Activated CD4-positive, alpha-beta T cell treated with anti-CD3 and anti-CD28 coated beads for 48 hours (primary cell): ENCODE measurements at places on chromosomes 12 and 14.

- no peak for DNase-seq
Measured at GRCh38 chr12:75577812-75578211, 66.4 kb upstream of the KRR1 start.

- DNase-seq = no peak
Measured at GRCh38 chr12:55642267-55642666, 5.6 kb downstream of the OR10P1 start.

DNA sequence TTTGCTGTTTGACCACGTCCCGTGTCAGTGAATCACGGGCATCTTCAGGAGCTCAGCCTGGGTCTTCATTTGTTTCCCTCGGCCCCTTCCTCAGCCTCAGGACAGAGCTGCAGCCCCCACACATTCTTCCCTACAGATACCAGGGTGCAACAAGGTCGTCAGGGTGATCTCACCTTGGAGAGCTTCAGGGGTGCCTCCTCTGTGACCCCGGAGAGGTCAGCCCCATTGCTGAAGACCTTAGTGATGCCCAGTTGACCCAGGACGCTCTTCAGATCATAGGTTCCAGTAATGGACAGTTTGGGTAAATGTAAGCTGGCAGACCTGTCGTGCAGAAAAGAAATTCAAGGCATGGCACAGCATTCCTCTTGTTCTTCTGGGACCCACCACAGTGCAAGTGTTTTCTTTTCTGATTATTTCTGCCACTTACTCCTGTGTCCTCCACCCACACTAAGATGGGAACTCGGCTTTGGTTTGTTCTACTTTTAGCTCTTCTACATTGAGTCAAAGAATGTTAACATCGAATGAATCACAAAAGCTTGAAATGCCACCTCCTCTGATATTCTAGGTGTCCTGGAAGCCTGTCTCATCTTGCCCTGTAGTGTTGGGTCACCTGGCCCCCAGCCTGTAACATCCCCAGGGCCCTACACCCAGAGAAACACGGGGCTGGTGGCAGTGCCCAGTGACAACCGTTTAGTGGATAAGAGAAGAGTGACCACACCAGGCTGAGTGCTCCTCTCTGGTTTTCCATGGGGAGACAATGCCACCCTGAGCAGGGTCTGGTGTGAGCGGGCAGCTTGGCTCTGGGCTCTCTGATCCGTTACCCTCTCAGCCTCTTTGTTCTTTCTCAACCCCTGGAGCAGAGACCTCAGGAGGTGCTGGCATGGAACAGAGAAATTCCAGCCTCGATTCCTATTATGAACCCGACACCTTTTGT lies 8.8 kb downstream of the SERPINA1 start:
- DNase-seq = no peak

DNA sequence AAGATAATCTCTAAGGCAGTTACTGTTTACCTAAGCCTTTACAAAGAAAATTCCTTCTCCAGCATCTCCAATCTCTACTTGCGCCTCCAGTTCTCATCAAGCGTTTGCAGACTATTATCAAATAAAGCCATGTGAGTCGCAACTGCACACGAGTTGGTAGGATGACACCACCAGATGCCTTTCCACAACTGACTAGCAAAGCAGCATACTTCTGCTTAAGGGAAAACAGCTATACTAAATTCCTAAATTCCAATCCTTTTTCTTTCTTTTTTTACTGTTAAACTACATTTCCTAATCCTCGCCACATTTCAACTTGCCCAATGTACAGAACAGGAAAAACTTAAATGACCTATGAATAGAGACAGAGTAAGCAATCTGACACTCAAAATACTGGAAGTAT lies 166.7 kb downstream of the ITPR2 start:
- no peak for DNase-seq

- DNase-seq = no peak
Measured at GRCh38 chr12:27095346-27095745, 13.0 kb upstream of the C12orf71 start.

- no peak for DNase-seq
Measured at GRCh38 chr14:104383996-104384775, 195.4 kb upstream of the C14orf180 start.

- DNase-seq = no peak
Measured at GRCh38 chr12:114562654-114563053, 121.3 kb downstream of the TBX3 start.

- no peak for DNase-seq
Measured at GRCh38 chr14:58677996-58678395, 40.2 kb downstream of the DACT1 start.

- peak; percentile 17 for DNase-seq
Measured at GRCh38 chr12:91785655-91786498, 359.8 kb downstream of the BTG1 start.

GRCh38 chr12:98418357-98419075 lies 96.9 kb upstream of the TMPO start:
- no peak for DNase-seq

GRCh38 chr12:33587354-33587753 lies 147.7 kb upstream of the SYT10 start:
- no peak for DNase-seq

DNA sequence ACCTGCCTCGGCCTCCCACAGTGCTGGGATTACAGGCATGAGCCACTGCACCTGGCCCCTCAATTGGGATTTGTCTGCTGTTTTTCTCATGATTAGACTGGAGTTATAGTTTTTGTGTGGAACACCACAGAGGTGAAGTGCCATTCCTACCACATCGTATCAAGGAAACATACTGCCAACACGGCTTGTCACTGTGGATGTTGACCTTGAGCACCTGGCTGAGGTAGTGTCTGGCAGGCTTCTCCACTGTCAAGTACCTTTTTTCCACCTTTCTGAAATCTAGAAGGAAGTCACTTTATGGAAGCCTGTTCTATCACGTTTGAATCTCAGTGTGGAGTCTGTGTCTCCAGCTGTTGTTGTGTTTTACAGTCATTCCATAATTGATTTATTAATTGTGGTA lies 21.4 kb upstream of the SEL1L start:
- no peak for DNase-seq

DNA sequence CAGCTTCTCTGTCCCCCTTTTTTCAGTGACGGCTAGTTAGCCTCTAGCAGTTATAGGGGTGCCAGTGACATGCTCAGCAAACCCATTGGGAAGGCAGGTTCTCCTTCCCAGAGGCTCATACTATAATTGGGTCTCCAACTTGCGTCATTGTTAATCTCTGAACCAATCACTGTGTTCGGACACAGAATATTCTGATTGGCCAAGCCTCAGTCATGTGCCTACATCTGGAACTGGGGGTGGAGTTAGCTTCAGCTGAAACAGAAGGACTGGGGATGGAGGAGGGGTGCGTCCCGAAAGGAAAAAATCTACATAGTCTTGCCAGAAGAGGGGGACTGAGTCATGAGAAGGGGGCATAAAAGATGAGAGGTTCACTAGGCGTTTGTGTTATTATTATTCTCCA lies 165.6 kb downstream of the SUDS3 start:
- no peak for DNase-seq

DNA sequence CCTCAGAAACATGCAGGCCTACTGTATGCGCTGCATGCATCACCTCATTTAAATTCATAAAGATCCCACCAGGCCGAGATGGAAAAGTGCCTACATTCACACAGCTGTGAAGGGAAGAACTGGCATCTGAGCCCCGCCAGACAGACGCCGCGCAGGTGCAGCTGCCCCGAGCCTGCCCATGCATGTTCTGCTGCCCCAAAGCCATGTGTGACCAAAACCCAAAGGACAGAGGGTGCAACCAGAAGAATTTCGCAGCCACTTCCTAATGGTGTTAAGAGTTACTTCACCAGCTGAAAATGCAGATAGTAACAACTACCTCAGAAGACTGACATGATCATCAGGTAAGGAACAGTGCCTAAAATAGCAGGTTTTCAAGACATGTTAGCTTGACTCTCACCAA lies 13.5 kb upstream of the KRT8 start:
- DNase-seq = no peak
